ENCODE measurements at places on chromosomes 5 and 9.
A peak's percentile ranks its signal among the peaks of the same experiment; 100 is the strongest.

GRCh38 chr5:68848091-68848490, 245.7 kb upstream of the SLC30A5 start:
- no peak for DNase-seq

- DNase-seq = no peak
Observed at GRCh38 chr5:51829691-51830090, 446.4 kb downstream of the ISL1 start.

DNA sequence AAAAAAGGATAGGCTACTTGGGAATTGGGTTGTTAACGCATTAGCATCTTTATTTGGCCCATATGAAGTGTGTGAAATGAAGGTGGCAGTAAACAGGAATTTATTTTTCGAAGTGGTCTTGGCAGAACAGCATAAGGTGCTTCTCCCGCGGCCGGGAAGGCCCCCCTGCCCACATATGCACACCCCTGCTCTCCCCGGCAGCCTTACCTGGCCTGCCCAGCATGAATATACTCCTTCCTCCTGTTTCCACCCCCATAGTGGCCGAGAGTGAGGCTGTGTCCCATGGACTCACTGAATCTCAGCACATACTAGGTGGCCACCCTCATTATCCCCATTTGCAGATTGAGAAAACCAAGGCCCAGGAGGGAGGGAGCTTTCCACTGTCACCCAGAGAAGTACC, 54.0 kb upstream of the OLFM1 start:
- no peak for DNase-seq

GRCh38 chr9:4086119-4087090, 213.5 kb downstream of the GLIS3 start:
- DNase-seq = no peak

DNA sequence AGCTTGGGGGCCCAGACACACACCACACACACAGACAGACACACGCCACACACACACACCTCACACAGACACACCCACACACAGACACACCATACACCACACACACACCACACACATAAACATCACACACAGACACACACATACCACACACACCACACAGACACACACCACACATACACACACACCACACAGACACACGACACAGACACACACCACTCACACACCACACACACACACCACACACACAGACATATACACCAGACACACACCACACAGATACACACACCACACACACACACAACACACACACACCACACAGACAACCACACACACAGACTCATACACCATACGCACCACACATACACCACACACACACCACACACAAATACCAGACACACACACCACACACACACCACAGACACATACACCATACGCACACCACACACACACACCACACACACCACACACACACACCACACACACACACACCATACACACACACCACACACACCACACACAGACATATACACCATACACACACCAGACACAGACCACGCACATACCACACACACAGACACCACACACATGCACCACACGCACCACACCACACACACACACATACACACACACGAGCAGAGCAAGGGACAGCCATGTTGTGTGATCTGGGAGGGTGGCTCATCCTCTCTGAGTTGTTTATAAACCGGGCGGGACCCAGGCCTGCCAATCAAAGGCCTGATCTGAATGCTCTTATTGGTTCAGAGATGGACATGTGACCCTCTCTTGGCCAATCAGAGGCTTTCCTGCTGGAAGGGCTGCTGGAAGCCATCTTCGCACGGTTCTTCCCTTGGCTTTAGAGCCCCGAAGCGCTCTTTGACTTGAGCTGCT, 148.3 kb downstream of the GAPVD1 start:
- no peak for DNase-seq

- DNase-seq = no peak
Observed at GRCh38 chr5:161312882-161313281, 233.6 kb downstream of the GABRB2 start.

GRCh38 chr9:126390923-126391322, 64.3 kb downstream of the MVB12B start:
- no peak for DNase-seq

DNA sequence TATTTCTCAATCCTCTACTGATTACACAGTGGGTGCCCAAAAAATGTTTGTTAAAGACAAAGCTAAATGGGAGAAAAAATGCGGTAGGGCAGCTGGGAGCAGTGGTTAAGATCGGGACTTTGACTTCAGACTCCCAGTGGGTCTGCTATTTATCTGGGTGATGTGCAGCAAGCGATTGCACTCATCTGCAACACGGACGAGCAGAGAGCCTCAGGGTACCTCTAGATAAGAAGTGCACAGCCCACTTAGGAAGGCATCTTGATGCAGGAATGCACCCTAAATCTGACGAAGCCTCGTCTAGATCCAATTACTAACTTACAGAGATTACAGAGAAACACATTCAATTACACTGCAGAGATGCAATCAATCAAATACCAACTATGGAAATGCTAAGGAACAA, 4.0 kb downstream of the MAPK9 start:
- DNase-seq = no peak

DNA sequence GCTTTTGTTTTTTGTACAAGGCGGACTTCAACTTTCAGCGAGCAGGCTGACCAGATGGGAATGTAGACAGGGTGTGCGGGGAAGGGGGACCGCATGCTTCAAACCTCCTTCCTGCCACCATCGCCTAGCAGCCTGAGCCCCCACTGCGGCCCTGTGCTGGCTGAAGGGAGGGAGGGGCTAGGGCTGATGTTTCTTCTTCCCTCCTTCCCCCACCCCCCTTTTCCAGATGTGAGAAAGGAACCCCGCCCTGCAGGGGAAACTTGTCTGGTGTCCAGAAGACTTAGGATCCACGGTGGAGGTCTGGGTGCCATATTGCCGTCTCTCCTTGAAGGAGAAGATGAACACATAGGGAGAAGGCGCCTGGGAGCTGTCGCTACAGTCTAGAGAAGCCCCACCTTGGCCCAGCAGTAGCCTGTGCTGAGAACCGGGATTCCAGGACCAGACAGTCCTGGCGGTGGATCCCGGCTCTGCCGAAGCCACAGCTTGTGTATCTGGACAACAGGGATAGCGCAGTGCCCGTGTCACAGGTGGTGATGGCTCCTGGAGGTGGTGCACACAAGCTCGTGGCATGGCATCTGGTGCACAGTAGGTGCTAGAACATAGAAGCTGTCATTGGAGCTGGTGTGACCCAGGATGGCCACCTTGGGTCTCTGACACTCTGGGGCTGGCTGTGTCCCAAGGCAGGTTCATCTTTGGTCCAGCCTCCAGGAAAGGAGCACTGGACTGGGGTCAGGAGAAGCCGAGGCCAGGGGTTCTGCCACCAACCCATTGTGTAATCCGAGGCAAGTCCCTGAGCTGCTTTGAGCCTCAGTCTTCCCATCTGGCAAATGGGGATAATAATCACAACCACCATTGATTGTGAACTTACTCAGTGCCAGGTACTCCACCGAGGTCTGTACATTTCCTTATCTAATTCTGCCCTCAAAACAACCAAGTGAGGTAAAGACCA, 205.6 kb downstream of the C9orf50 start:
- DNase-seq = no peak

DNA sequence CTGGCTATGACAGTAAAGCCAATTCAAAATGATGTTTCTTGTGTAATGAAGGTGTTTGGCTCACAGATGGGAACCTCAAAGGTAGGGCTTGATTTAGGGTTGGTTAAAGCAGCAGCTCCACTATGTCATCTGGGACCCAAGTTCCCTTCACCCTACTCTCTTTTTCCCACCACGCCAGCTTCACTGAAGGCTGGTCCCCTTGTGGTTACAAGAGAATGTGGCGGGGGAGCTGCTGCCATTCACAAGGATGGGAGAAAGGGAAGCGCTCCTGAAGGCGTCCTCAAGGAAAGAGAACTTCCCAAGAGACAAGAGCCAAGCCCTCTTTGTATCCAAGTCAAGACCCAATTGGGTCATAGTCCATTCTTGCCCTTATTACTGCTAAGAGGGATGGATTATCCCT, 72.7 kb downstream of the NTRK2 start:
- no peak for DNase-seq

DNA sequence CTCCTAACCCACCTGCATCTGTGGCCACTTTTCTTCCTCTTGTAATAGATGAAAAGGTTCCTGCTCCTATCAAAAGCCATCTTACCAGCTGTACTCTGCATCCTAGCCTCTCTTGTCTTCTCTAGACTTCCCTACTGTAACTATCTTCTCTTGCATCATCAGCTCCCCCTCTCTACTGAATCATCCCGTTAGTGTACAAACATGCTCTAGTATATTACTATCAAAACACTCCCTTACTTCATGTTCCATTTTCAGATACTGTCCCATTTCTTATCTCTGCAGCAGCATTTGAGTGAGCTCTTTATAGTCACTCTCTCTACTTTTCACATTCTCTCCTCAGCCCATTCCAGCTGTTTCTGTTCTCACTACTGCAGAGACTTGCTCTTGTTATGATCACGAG, 2.8 kb downstream of the SRA1 start:
- peak; percentile 27 for DNase-seq

DNA sequence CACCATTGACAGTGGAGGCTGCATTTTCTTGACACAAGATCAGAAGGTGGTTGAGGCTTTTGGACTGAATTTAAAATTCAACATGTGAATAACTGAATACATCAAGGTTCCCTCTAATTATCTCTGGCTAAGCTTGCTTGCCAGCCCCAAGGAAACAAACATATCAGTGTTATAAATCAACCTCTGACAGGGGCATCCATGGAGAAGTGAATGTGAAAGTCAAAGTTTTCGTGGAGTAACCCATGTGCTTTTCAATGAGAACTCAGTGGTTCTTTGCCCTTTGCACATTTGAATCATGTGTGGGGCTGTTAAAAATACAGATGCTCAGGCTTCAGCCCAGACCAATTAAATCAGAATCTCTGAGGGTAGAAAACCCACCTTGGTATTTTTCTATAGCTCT, 128.9 kb downstream of the LRRC70 start:
- DNase-seq = no peak
